Stimulated activated CD8-positive, alpha-beta memory T cell treated with anti-CD3 and anti-CD28 coated beads, Interleukin-2, amount 100 ng/mL, for 48 hours (primary cell): ENCODE measurements at places on chromosomes 5 and 9.

GRCh38 chr9:78406146-78406545 is 109.2 kb downstream of the PSAT1 start:
- DNase-seq, result no peak

- DNase-seq, result no peak
Observed at GRCh38 chr5:175021321-175021720, 296.9 kb downstream of the MSX2 start.

DNA sequence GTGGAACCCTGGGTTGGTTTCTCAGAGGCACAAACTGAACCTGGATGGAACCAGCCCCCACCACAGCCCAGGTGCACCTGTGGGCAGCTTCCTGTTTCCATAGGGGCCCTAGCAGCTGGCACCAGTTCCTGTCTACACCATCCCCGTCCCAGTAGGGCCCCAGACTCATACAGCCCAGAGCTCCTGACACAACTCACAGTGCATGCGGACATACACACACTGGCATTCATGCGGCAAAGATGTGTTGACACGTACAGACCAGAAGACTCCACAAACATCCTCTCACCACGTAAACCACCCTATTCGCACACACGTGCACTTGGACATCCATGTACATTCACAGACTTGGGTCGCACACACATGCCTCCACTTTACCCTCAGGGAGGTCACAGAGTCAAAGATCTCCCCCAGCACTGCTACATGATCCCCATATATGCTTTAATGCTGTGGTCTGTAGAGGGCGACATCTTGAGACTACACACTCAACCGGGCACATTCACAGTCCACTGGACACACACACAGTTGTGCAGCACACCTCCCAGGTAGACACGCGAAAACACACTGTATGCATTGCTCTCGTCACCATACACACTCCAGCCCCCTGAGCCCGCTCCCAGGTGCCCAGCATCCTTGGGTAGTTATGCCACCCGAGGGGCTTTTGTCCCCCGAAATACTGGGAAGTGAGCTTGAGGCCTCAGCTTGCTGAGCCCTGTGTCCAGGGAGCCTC is 22.4 kb downstream of the CXXC5 start:
- no peak for DNase-seq

DNA sequence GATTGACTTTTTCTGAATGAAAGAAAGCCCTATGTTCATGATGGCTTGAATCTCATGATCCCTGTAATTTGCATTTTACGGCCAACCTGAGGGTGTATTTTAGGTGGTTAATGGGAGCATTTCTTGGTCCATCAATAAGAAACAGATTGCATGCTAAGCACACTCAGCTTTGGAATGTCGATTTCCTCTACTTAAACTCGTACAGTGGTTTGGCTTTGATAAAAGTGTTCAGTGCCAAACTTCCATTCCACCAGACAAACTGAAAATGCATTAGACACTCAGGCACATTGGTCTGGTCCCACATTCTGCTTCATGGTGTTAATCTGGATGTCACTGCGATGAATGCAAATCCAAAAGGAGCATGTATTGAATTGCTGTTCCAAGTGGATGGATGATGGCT is 77.0 kb downstream of the VCAN start:
- no peak for DNase-seq

DNA sequence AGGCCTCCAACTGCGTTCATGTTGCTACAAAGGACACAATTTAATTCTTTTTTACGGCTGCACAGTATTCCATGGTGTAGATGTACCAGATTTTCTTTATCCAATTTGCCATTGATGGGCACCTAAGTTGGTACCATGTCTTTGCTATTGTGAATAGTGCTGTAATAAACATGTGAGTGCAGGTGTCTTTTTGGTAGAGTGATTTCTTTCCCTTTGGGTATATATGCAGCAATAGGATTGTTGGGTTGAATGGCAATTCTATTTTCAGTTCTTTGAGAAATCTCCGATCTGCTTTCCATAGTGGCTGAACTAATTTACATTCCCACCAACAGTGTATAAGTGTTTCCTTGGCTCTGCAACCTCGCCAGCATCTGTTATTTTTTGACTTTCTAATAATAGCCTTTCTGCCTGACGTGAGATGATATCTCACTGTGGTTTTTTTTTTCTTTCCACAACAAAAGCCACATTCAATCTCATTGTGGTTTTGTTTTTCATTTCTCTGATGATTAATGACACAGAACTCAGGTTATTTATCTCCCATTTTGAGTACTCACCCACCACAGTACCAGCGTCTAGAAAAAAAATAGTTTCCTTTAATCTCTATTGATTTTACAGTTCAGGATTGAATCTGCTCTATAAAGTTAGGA is 21.9 kb downstream of the ARRDC3 start:
- no peak for DNase-seq

GRCh38 chr9:69249337-69249736 is 75.3 kb downstream of the TJP2 start:
- DNase-seq, result no peak

- DNase-seq, result no peak
Observed at GRCh38 chr9:133939171-133939785, 52.8 kb downstream of the VAV2 start.

- DNase-seq, result no peak
Observed at GRCh38 chr5:128765448-128766061, 199.7 kb upstream of the SLC27A6 start.
